ENCODE measurements at places on chromosomes 16 and 17.

- no peak for DNase-seq
Observed at GRCh38 chr17:45374501-45374900, 57.7 kb upstream of the MAP3K14 start.

DNA sequence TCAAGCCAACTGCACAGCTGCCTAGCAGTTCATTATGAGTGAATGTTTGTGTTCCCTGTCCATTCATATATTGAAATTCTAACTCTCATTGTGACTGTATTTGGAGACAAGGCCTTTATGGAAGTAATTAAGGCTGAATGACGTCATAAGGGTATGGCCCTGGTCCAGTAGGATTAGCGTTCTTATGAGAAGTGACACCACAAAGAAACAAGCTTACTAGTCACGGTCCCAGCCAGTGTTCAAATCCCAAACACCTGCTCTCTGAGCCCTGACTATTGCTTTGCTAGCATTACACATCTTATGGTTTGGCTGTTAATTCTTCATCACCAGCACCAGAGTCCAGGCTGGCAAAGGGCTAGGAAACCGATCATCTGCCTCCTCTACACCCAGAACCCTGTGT is 2.2 kb downstream of the ZNF668 start:
- DNase-seq: no peak

DNA sequence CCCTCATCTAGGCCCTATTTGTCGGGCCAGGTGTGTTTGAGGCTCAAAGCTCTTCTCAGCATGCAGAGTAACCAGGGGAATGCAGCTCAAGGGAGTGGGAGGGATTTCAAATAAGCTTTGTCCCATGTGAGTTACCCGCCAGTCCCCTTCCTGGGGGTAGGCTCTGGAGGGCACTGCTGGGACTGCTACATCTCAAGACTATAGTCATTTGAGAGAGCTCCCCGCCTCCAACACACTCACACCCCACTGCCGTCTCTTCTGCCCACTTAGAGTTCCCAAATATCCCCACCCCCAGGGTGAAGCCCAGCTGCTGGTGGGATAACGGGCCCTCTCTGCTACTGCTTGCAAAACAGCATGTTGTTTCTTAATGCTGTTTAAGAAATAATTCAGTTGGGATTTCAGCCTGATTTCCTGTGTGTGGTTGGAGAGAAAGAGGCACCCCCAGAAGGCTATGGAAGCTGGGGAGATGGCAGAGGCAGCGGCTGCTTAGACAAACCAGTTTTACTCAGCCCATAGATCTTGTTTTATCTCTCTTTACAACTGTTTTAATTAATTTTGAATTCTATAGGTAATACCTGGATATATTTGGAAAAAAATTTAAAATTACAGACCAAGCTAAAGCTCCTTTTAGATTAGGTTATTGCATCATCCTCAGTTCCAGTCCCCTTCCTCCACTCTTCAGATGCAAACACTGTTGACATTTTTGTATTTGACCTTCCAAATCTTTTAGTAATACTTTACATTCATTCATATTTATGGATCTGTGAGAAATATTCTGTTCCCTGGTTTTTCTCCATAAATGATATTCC is 4.1 kb upstream of the MPO start:
- DNase-seq: no peak

GRCh38 chr17:40355123-40355803 is 9.3 kb downstream of the GJD3 start:
- no peak for DNase-seq

- no peak for DNase-seq
Observed at GRCh38 chr16:4805231-4805630, 2.8 kb upstream of the ROGDI start.

GRCh38 chr17:46994993-46995392 is 15.9 kb upstream of the RPRML start:
- DNase-seq: no peak

GRCh38 chr17:76793775-76794174 is 55.9 kb downstream of the MFSD11 start:
- peak; percentile 40 for DNase-seq

Measured in NCI-H1694 treated with DMSO at 0.1 percent for 48 hours (cell line).